ENCODE measurements at places on chromosomes 5 and 9.

GRCh38 chr9:77561331-77562018 is 86.6 kb downstream of the GNA14 start:
- DNase-seq = no peak

GRCh38 chr5:39426746-39427105 is 1.9 kb upstream of the DAB2 start:
- DNase-seq = no peak

- no peak for DNase-seq
Observed at GRCh38 chr5:78671609-78672008, 23.0 kb upstream of the LHFPL2 start.

- DNase-seq = no peak
Observed at GRCh38 chr5:169429044-169429443, 128.1 kb upstream of the SLIT3 start.

- no peak for DNase-seq
Observed at GRCh38 chr9:114694146-114694545, 12.2 kb upstream of the TEX48 start.

- DNase-seq = no peak
Observed at GRCh38 chr9:123046406-123047195, 13.1 kb downstream of the GPR21 start.

- no peak for DNase-seq
Observed at GRCh38 chr5:64019746-64020145, 57.5 kb upstream of the HTR1A start.

- no peak for DNase-seq
Observed at GRCh38 chr5:131720714-131721113, 76.1 kb downstream of the FNIP1 start.

GRCh38 chr5:84354101-84354500 is 30.6 kb downstream of the EDIL3 start:
- no peak for DNase-seq

DNA sequence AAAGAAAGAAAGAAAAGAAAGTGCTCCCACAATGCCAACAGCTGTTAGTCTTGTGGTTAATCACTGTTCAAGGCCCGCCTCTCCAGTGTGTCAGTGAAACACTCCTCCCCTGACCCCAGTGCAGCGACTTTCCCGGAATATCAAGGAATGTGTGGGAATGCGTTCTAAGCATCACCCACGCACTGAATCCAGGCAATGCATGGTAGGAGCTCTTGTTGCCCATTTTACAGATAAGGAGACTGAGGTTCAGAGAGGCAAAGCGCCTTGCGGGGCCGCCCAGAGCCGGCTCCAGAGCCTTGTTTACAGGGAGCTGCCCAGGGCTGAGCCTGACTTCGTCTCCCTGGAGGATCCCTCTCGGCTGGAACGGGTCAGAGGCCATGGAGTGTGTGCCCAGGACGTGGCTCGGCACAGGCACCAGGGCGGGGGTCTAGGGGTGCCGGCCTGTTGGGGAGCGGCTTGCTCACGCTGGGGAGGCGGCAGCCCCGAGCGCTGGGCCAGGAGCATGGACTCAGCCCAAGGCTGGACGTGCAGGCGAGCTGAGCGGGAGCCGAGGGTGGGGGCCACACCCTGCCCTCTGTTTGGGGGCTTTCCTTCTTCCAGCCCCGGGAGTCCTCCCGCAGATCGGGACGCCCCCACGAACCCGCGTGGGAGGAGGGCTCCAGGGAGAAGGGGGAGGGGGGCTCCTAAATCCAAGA is 823 bp downstream of the ST6GALNAC6 start:
- no peak for DNase-seq

DNA sequence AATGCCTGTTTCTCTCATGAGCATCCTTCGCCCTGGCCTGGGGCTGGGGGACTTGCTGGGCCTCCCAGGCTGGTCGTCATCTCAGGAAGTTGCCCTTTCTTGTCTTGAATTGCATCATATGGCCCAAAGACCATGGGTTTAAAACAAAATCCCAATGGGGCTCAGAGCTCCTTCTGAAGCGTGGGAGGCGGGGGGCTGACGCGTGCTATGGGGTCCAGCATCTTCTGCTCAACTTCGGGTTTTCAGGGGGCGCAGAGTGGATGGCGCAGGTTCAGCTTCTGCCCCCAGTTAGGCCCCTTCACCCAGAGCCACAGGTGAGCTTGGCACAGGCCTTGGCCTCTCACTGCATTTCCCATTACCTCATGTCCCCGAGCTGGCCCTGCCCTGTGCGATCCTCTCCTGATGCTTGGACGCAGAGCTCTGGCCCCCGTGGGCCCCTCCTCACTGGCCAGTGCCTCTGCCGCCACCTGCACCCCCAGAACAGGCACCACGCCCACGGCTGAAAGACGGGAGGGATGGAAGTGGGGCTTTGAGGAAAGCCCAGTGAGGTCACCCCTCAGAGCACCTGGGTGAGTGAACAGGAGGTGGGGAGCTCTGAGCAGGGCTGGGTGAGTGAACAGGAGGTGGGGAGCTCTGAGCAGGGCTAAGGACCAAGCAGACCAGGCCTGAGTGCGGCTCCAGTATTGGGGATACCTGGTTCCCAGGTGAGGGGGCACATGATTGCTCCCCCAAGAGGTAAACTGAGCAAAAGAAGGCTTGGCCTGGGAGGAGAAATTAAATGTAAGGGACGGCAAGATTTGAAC is 56.0 kb downstream of the TRIP13 start:
- no peak for DNase-seq

DNA sequence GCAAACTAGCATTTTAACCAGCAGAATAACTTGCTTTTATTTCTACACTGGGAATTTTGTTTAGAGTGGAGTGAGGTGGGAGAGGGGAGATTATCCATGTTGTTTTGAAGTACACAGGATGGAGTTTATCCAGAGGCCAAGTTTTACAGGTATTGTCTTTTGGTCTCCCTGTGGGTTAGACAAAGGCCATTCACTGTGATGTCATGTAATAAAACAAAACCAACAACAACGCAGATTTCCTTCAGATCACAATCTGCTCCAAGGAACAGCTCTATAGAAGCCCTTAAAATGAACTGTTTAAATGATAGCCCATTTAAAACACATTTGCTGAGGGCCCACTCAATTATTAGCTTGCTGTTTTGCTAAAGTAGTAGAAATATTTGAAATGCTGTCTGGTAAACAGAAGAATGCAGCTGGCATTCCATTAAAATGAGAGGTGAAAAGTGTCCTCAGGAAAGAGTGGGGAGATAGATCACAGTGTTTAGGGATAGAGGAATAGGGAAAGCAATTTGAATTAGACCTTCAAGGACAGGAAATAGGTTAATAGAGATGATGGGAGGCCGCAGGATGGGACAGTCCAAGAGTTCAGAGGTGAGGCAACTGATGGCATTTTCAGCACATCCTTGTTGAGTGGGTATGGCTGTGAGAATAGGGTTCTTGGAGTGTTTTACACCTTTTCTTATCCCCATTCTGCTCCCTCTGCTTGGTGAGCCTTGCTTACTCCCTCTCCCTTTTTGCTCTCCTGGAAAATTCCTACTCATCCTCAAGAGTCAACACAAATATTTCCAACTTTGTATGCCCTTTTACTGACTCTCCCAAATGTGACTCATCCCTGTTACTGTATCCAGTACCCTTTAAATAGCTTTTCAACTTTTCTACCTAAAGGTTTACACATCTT is 140.1 kb upstream of the NR3C1 start:
- no peak for DNase-seq

GRCh38 chr9:102700936-102701335 is 294.2 kb upstream of the CYLC2 start:
- DNase-seq = no peak

DNA sequence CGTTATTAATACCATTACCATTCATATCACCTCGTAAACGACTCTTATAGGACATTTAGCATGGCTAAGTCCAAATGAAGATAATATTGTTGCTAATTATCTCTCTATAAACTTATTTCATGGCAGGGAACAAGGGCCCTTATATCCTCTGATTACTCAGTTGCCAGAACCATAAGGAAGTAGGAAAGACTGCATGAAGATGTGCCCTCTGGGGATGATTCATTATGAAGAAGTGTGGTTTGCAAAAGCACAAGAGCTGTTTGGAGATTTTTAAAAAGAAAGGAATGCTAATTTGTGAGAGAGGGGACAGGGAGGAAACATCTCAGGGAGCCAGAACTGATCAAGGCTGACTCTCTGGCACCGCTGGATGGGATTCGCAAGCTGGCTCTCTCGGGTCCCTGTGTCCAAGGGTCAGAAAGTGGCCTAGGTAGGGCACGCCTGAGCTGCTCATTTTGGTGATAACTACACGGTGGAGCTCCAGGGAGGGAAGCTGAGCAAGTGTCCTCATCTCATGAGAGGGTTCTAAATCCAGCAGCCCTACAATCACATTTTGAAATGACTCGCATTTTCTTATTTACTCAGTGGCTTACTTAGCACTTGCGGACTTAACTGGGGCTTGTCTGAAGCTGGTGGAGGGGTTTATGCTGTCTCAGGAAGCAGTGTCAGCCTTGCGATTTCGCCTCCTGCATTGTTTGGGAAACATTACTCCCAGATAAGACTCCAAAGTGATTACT is 136.8 kb downstream of the C5orf15 start:
- DNase-seq = no peak

DNA sequence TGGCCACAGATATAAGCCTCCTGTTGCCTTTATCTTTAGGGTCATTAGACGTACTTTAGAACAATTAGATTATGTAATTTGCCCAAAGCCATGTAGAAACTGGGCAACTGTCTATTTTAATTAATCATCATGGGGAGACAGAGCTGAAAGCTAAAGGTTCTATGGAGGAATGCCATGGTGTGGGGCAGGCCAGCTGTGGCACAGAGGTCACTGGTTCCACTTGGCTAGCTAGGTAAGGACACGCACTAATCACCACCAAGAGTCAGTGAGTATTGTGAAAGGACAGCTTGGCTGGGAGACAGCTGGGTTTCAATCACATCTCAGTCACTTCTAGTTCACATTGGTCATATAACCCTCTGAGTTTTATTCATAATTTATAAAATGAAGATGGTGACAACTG is 81.7 kb downstream of the HMHB1 start:
- no peak for DNase-seq

DNA sequence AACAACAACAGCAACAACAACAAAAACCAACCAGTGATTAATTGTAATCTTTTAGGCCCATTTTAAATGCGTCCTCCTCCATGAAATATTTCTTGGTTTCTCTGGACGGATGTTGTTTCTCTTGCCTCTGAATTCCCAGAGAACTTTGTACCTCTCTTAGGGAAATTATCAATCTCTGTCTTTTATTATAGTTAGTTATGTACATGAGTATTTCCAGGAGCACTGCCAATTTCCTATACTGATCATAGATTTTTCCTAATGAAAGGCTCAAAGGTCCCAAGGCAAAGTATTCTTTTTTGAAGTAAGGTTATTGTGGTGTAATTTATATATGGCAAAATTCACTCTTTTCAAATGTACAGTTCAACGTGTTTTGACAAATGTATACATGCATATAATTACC is 20.4 kb upstream of the PALM2AKAP2 start:
- DNase-seq = no peak

DNA sequence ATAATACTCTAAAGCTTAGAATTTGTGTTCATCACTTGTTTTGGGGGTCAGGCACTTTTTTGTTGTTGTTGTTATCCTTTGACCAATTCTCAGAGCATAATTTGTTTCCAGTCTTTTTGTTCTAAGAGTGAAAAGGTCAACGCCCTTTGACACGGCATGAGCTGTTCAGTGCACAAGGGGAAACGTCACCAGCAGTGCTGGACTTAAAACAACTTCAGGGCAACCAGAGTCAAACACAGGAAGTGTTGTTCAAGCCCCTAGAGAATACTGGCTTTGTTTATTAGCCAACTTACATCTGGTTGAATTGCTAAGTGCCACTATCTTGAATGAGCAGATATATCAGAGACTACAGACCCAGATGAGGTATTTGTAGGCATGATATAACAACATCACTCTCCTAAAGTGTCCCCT is 368.9 kb downstream of the TMEM161B start:
- no peak for DNase-seq

- no peak for DNase-seq
Observed at GRCh38 chr5:179253730-179254129, 91.5 kb downstream of the ADAMTS2 start.

GRCh38 chr9:88378317-88378716 is 9.9 kb upstream of the SPIN1 start:
- DNase-seq = no peak

DNA sequence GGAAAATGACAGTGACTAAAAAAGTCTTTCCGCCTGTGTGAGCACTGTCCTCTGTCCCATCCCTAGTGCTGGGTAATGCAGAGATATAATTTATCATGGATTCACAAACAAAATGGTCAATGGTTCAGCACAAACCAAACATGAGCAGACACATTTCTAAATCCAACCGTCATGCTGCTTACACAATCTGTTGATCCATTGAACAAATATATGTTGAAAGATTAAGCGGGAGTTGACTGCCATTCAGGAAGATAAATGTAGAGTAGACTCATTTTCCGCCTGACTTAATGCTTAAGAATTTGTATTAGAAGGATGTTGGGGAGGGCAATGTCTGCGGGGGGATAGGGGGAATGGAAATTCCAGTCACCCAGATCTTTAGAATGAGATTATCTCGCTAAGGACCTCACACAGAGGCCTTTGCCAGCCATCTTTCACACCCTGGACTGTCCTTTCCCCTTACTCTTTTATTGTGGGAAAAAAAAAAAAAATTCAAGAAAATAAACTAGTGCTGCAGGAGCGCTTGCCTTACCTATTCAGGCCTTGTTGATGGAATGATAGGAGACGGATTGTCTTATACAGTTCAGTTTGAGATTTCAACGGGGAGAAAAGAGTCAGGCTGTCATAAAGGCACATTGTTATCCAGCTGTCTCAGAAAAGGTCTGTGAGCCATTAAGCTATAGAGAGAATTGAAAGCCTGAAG is 153.7 kb downstream of the TLE1 start:
- no peak for DNase-seq

- DNase-seq = no peak
Observed at GRCh38 chr5:42887097-42887496, 75.4 kb upstream of the SELENOP start.

GRCh38 chr9:20369391-20369790 is 252.9 kb downstream of the MLLT3 start:
- no peak for DNase-seq

DNA sequence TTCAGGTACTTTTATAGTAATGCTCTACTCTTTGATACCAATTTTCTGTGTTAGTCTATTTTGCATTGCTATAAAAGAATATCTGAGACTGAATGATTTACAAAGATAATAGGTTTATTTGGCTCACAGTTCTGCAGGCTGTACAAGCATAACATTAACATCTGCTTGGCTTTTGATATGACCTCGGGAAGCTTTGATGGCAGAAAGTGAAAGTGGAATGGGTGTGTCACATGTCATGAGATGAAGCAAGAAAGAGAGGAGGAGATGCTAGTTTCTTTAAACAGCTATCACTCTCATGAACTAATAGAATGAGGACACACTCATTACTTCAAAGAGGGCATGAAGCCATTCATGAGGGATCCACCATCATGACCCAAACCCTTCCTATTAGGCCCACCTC is 270.9 kb upstream of the IL12B start:
- no peak for DNase-seq

GRCh38 chr5:125381290-125381689 is 634.9 kb upstream of the ZNF608 start:
- DNase-seq = no peak

GRCh38 chr5:90289837-90290236 is 119.7 kb downstream of the CETN3 start:
- no peak for DNase-seq

GRCh38 chr5:108003178-108003577 is 332.4 kb upstream of the EFNA5 start:
- no peak for DNase-seq

Measured in vagina (tissue), 2 donors.